Astrocyte (in vitro differentiated cells and primary cell): ENCODE measurements at places on chromosomes 6 and 20. TPM values are rescaled to one million over a fixed set of nuclear protein-coding genes. Genes with fewer than 3 reads are reported as not detected.

DNA sequence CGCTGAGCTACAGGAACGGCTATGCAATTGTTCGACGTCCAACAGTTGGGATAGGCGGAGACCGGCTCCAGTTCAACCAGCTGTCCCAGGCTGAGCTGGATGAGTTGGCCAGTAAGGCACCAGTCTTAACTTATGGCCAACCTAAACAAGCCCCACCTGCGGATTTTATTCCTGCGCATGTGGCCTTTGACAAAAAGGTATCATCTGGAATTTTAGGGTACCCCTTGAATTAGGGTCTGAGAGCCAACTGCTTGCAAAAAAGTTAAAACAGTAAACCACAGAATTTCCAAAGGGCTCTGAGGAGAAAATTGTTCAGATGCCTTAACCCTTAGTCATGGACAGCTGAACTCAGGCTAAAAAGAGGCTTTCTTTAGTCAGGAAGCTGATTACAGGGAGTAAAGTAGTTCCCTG is 3.8 kb downstream of the EFHC1 start:
- peak; percentile 96 for DNase-seq

- DNase-seq: no peak
These were observed 36.5 kb downstream of the ANGPT4 start for GRCh38 chr20:879626-880025.

DNA sequence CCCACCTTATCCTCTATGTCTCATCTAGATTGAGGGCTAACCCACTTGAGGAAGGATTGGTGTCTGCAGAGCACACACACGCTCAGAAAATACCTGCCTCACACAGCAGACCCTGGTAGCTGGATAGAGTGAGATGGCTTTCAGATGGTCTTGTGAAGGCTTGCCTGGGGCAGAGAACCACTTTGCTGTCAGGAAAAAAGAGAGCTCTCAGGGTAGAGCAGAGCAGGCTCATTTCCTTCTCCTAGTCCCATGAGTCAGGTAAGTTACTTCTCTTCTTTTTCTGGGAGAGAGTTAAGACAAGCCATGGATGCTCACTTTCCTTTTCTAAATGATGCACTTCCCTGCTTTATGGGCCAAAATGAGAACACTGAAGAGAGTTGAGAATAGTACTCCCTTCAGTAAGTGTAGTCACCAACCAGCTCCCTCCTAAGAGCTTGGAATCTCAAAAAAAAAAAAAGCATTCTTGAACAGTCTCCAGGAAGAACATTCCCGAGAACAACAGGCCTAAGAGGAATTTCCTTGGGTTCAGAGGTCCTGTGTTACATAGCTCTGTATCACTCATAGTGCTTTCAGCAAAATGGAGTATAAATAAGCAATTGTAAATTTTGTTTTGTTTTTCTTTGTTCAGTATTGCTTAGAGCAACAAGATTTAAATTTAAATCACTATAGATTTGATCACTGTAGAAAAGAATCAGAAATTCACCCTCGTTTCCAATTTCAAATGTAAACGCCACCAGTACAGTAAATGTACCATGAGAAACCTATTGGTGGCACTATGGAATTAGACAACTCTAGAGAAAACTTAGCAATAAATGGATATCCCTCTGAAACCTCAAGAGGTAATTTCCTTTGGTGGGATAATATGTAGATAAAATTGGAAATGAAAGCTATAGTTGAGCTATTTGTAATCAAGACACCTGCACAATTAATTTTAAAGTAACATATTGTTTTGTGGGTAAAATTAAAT is 530.3 kb downstream of the RFPL4B start:
- DNase-seq: peak; percentile 96

Gene OOEP
- not detected in 2 replicates for total RNA-seq
